ENCODE measurements at places on chromosomes 7 and 10.

DNA sequence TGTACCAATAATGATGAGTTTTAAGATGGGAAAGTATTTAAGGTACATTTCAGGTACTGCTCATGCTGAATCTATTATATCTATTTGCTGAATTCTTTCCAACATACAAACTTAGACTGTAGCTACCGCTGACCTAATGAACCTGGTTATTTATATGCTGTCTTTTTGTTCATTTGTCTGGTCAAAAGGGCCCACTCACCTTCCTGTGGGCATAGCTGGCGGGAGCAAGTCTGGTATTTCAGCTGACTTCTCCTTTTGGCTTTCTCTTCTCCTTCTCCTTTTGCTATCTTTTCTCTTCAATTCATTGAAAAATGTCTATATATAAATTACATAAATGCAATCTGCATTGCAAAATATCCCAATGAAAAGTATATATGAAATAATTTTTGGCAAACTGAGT is 9.5 kb downstream of the PLXDC2 start:
- no peak for DNase-seq

GRCh38 chr10:103793429-103793828 is 61.9 kb downstream of the SH3PXD2A start:
- no peak for DNase-seq

DNA sequence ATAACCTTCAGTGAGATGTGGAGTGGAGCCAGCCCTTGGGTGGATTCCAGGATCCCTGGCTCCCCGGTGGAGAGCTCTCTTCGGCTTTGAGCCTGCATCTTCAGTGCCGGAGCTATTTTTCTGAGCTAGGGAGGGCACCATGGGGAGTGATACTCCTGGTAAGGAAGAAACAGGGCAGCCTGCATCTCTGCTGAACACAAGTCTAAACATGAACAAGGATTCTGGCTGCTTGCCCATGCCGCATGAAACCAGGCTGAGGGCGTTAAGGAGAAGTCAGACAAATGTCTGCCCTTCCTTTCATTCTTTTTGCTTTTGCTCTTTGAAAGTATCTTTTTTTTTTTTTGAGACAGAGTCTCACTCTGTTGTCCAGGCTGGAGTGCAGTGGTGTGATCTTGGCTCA is 60.4 kb downstream of the EVX1 start:
- no peak for DNase-seq

DNA sequence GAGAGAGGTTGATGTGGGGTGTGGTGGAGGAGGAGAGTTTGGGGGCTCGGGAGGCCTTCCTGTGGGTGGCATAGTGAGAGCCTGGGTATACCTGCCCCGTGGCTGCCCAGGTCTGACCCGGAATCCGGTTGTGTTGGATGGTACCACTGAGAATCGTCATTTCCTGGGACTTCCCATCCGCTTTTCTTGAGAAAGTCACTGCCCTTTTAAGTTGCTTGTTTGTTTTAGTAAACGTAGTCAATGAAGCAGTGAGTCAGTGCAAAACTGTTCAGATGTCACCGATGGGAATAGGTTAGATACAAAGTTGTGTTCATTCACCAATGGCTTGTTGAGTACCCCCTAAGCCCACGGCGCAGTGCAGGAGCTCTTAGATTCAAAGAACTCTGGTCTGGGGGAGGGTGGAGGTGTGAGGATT is 285.8 kb downstream of the CAMK1D start:
- peak; percentile 21 for DNase-seq

- DNase-seq: no peak
Measured at GRCh38 chr7:34939175-34939574, 98.1 kb downstream of the DPY19L1 start.

DNA sequence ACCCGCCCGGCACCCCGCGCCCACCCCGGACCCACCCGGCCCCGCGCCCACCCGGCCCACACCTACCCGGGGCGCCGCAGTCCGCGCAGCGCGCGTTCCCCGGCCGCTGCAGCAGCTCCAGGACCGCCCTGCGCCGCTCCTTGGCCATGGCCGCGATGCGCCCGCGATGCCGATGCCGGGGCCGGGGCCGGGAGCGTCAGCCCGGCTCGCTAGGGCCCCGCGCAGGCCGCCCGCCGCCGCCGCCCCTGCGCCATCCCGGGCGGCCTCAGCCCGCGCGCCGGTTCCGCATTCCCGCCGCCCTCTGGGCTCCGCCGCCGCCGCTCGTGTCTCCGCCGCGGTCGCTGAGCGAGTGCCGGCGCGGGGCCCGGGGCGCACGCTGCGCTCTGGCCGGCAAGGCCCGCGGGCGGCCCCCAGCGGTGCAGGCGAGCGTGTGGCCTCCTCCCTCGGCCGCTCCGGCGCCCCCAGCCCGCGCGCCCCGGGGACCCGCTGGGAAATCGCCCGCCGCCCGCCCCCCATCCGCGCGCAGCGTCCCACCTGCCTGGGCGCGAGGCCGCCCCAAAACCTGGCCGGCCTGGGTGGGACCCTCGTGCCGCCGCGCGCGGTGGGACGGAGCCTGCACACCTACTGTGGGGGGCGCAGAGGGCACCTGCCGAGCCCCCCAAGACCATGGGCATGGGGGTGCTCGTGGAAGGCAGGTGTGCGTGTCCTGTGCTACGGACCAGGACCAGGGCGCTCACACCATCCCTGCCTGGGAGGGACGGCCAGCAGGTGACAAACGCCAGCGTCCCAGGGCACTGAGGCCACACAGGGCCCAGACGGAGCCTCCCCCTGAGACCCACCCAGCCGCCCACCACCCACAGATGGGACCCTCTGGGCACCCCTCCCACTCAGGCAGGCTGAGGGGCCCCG is at the start of gene ADAP1:
ADAP1 (minus strand) TSS at position 351 of the 909 bp plus-strand sequence; CDS start at position 148, 203 bp downstream.
- DNase-seq: no peak

DNA sequence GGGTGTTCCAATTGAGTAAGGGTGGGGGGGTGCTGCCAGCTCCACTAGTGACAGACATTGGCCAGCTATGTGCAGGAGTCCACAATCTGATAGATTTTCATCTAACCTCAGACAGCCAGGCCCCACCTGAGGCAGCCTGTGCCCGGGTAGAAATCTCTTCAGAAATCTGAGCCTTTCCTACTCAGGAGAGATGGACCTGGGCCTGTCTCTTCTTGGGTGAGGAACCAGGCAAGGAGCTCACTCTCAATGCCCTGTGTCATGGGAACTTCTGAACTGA is 86.9 kb downstream of the UBE2H start:
- no peak for DNase-seq

DNA sequence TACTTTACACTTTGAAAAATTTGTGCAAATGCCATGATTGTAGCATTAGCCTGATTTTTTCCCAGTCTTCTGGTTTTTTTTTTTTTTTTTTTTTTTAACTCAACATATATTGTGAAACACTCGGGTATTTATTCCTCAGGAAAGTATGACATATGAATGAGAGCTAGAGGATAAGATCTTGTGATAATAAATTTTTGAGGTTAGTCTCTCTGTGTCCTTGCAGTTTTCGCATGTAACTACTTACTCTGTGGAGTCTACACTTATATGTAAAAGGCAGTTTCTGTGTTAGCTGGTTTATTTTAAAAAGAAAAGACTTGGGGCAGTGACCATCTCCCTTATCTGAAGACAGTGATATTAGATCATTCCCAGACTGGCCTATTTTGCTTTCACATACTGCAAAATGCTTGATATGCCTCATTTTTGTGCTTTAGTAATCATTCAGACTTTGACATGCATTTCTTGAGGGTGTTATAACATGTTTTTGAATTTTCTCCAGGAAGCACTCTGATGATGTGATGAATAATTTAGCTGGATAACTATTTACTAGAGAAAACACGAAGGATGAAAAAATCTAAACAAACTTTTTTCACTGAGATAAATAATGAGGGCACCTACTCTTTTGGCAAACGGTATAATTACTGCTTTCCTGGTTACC is 371.0 kb downstream of the NRG3 start:
- no peak for DNase-seq

- peak; percentile 66 for DNase-seq
Measured at GRCh38 chr7:2719007-2719406, 31.0 kb downstream of the AMZ1 start.

DNA sequence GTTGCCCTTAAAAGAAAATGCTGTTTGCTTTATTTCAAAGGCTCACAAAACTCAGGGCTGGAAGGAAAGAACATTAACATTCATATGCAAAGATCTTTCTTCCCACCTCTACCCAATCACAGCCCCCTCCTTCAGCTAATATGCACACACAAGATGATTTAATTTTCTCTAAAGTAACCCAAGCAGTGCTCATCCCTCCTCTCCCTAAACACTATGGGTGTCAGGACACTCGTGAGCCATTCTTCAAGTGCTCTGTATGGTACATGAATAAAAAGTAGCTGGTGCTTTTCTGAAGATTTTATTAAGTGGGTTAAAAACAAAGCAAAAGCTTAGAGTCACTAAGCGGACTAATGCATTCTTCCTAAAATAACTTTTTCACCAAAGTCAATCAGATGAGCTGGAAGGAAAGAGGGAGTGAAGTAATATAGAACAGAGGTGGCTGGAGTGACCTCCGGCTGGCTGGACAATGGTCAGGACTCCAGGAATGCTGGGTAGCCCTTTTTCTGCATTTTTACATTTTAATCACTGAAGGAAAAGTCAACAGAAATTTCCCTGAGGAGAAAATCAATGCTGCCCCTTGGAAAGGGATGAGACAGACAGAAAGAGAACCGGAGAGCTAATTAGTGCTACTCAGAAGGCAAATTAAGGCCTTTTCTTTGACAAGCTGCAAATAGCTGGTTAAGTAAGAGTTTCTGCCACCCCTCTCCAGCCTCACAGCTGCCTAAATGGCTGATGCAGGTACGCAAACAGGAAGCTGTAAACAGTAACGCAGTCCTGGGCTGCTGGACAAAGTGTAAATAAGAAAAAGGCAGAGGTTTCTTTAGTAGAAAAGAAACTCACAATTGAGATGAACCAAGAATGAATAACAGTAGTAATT is 6.6 kb downstream of the DGKI start:
- DNase-seq: no peak

DNA sequence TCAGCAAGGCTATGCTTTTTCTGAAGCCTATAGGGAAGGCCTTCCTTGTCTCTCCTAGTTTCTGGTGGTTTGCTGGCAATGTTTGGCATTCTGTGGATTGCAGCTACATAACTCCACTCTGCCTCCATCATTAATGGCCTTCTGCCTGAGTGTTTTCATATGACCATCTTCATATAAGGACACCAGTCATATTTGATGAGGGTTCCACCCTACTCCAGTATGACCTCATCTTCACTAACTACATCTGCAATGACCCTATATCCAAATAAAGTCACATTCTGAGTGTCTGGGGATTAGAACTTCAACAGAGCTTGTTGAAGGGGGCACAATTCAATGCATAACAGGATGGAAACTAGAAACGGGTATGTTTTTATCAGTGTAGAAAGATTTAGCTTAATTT is 22.1 kb downstream of the CAV1 start:
- no peak for DNase-seq

GRCh38 chr10:95567903-95568630 is 6.9 kb upstream of the SORBS1 start:
- no peak for DNase-seq

DNA sequence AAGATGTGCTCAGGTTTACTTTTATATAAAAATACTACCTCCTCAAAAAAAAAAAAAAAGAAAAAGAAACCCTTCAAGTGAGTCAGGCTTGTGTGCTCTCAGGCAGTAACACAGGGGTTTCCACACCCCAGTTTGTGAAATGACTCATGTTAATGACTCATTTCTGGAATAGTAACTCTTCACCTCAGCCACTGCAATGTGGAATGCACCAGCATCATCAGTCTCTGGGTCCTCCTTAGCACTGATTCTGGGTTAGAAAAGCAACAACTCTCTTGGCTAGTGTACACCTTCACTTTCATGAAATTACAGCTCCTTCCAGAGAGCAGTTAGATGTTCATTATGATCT is 110.6 kb downstream of the EMX2 start:
- peak; percentile 26 for DNase-seq

GRCh38 chr7:22542669-22543068 is 42.7 kb upstream of the STEAP1B start:
- DNase-seq: no peak

DNA sequence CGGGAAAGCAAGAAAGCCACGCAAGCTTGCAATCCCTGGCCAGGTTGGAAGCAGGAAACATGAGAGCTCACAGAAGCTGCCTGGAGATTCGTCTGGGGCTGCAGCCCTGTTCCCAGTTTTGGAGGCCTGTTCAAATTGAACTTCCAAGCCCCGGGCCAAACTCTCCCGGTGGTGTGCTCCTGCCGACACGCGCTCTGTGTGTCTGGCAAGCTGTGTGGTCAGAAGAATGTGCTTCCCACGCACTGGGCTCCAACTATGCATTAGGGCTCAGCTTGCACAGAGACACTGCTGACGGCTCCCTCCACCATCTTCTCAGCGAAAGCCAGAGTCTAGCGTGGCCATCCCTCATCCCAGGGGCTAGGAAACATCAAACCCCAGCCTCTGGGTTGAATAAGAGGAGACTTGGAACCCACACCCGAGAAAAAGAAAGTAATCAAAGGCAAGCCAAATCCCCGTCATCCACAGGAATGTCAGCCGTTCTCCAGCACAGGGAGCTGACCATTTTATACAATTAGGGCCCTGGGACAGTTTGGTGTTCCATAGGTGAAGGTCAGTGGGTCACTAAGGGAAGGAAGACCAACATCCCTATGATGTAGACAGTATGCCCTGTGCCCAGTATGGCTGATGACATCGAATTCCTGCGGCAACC is 107.2 kb downstream of the FGFR2 start:
- DNase-seq: no peak

DNA sequence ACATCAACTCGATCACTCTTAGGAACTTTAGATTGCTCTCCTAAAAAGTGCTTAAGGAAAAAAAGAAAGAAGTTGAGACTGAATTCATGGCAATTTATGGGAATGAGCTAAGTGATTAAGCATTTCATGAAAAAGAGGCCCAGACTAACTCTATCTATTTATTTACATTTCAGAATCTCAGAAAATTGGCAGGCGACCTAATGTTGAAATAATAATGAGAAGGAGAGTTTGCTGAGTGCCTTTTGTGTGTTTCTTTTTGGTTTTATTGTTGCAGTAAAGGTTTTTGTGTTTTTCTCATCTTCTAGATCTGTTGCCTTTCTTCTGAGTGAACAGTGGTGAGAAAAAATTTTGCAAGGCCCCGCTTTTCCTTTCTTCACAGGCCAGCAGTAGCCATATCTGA is 3.8 kb downstream of the GRK5 start:
- no peak for DNase-seq

All from stimulated activated CD4-positive, alpha-beta T cell treated with anti-CD3 and anti-CD28 coated beads, Interleukin-15, amount 100 ng/mL, for 48 hours (primary cell).